ENCODE measurements at places on chromosomes 7 and 10. TPM values are rescaled to one million over a fixed set of nuclear protein-coding genes. Genes with fewer than 3 reads are reported as not detected.

ZNF425 gene
- 5.8 TPM for total RNA-seq

GRCh38 chr7:36486336-36486735, 96.7 kb downstream of the ANLN start:
- no peak for DNase-seq

DNA sequence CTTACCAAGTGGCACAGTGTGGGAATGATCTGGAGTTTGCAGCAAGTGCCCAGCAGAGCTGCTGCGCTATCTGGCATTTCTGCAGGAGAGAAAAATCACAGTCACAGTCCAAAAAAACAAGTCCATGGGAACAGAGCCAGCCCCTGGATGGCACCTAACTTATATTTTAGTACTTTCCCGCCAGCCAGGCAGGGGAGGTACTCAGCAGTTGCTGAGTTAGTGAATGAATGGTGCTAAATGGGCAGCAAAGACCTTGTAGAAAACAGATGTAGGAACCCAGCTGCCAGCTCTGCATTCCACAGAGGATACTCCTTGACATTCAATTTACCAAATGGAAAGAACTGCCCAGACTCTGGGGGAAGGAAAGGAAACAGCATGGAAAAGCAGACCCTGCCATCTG, 54.5 kb downstream of the GSDME start:
- no peak for DNase-seq

DNA sequence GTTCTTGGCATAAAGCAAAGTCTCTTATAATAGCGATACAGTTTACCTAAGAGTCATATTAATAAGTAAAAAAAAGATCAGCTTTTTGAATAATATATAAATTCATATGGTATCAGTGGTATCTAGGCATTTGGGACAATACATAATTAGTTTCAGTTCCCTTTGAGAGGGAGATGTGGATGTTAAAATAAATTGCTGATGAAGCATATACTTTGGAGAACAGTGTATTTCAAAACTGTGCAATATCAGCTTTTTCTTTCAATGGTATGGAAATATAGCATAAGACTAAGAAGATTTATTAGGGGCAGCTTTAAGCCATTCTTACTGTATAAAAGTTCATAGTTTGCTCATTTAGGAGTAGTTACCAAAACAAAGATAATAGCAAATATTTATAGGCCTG, 35.5 kb downstream of the MDFIC start:
- DNase-seq = no peak

- no peak for DNase-seq
Observed at GRCh38 chr7:126718419-126718818, 534.3 kb downstream of the GRM8 start.

DNA sequence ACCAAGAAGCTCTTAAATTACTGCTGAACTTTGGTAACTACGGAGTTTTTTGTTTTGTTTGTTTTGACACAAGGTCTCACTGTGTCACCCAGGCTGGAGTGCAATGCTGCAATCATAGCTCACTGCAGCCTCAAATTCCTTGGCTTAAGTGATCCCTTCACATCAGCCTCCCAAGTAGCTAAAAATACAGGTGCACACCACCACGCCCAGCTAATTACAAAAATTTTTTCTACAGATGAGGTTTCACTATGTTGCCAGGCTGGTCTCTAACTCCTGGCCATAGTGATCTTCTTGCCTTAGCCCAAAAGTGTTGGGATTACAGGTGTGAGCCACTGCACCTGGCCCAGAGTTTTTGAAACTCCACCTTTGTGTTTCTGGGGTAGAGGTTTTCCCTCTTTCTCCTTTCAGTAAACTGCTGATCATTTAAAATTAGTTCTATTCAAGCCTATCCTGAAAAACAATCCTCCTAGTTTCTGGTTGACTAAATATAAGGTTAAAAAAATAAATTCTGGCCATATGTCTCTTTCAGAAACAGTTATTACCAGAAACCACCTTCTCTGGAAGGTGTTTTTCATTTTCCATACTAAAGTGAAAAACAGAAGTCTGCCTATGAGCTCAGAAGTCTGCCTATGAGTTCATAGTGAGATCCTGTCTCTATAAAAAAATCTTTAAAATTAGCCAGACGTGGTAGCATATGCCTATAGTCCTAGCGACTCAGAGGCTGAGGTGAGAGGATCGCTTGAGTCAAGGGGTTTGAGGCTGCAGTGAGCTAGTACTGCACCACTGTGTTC, 63.9 kb downstream of the VOPP1 start:
- DNase-seq = no peak

DNA sequence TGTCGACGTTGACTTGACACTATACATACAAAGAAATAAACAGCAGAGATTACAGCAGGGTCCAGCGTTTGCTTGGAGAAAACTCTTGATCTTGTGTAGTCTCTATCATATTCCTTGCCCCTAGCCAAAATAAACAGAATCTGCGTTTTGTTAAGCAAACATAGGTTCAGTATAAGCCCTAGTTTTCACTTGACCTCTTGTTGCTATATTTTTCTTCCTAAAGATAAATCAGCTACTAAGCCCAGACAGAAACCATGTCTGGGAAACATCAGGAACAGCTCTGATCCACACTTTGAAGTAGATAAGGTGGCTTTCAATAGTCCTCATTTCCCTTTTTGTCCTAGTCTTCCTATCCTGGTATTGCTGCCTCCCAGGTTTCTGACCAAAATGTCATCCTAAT, 328.2 kb upstream of the MAGI2 start:
- DNase-seq = no peak

TMEM270 gene
- total RNA-seq = not detected

ZNF239 gene
- total RNA-seq = 0.23 TPM

DNA sequence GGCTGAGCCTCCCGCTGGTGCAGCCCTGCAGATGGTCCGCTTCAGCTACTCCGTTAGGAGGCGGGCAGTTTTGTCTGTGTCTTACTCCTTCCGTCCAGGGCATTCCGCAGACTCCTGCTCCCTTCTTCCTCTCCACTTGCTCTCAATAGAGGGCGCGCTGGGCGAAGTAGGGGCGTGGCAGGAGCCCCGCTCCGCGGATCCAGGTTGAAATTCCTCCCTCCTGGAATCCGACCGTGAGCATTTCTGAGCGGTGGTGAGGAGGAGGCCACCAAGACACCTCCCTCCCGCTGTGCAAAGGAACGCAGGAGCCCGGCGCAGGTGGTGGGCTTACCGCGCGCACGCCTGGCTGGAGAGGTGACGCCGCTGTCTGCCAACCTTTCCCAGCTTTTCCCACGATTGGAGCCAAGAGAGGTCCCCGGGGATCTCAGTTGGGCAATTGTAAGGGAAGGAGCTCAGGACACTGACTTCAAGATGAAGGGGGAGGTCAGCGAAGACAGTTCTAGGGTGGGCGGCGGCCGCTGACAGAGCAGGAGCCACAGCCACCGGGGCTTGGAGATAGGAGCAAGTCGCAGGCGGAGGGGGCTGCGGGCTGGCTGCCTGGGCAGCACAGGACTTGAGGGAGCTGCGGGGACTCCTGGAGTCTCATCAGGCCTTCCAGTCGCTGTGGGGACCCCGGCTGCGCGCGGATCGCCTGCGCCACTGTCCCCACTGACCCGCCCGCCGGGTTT, 1011.3 kb downstream of the XPNPEP1 start:
- peak; percentile 90 for DNase-seq

- no peak for DNase-seq
Observed at GRCh38 chr7:86788948-86789347, 145.2 kb downstream of the GRM3 start.

CHAT gene
- not detected for total RNA-seq

LHFPL3 gene
- total RNA-seq = not detected

DNA sequence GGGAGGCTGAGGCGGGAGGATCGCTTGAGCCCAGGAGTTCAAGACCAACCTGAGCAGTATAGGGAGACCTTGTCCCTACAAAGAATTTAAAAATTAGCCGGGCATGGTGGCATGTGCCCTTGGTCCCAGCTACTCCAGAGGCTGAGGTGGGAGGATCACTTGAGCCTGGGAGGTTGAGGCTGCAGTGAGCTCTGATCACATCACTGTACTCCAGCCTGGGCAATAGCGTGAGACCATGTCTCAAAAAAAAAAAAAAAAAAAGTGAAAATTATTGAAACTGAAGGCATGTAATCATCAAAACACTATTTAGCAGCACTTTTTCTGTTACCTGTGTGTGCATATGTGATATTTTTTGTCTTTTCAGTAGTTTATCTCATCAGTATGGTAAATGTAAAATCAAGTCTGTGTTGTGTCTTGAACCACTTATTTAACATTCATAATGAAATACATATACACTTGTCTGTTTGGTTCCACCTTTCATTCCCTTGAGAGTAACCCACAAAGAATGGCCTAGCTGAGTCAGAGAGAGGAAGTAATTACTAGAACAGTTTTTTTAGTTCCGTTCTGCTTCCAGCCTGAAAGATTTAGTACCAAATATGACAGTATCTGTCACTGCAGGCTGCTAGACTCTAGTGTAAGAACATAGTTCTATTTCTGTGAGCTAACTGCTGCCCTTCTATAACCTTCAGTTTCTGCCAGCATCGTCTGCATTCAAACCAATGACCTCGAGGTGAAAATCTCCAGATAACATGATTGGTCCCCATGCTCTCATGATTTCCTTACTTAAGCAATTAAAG, 68.6 kb downstream of the MMRN2 start:
- no peak for DNase-seq

DNA sequence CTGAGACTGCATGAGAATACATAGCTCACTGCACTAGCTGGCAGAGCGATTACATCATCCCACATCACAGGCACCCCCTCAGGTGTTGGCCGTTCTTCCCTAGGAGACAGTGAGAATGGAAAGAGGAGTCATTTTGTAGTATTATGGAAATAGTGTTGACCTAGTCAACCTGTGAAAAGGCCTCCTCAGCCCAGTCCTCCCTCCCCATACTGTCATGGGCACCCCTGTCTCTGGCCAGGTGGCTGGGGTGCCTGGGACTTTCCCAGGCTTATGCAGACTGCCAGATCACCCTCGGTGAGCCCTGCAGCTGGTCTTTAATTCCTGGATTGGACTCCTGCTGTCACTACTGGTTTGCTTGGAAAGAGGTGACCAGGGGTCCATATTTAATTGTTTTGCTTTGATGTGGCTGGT, 4.0 kb downstream of the INPP5A start:
- no peak for DNase-seq

DNA sequence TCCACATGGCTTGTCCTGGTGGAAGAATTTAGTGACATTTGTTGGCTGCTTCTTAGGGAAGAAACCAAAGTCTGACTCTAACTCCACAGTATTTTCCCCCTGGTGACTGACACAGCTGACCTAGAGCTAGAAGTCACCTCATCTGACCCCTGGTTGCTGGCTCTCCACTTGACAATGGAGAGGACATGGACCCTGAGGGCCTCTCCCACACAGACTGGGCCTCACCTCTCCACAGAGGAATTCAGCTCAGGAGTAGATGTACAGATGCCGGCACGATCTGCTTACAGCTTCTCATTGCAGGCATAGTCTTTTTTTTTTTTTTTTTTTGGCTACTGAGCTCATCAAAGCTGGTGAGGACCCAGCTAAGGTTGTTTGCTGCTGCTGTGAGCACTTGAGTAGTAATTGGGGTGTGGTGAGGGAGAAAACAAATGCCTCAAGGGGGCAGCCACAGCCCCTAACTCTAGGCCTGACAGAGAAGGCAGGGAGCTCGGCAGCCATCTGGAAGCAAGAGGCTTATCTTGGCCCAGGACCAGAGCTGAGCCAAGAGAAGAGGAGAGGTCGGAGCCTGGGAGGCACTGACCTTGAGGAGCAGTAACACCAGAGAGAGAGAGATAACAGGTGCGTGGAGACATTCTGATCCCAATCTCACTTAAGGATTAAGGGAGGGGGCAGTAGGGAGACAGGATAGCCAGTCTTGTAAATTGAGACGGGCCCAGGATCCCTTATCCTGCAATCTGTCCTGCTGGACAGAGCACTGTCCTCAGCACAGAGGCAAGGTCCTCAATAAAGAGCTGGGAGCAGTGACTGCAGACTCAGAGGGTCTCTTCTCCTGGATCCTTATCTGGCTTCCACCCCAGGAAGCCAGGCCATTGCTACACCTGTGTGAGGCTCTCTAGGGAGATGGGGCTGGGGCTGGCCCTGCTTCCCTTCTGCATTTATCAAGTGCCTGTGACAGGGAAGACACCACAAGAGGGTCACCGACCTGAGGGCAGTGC, 9.4 kb downstream of the PRSS58 start:
- DNase-seq = no peak

DNA sequence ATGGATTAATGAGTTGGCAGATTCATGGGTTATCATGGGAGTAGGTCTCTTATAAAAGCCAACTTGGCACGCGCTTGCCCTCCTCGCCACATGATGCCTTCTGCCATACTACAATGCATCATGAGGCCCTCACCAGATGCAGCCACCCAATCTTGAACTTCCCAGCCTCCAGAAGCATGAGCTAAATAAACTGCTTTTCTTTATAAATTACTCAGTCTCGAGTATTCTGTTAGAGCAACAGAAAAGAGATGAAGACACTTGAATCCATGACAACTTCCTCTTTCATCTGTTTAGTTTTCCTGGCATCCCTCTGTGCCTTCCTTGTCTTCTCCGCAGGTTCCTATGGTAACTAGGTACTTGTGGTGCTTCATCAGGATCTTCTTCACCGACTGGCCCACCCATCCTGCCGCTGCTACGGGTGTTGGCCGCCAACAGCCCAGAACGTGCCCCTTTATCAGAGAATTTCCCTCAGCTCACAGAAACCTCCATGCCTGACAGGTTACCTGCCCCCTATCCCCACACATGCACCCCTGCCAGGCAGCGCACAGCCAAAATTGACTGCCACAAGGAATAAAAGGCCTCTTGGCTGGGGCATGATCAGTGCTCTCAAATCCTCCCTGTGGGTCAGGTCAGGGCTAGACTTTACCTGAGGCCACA, 28.0 kb upstream of the PPIF start:
- DNase-seq = no peak

- DNase-seq = no peak
Observed at GRCh38 chr10:33760056-33760943, 425.8 kb upstream of the NRP1 start.

AKR1D1 gene
- total RNA-seq = 0.10 TPM

GTF2IRD1 gene
- total RNA-seq = 28.5 TPM

GRCh38 chr10:73892310-73893030, 18.1 kb upstream of the CAMK2G start:
- DNase-seq = no peak
